T-helper 2 cell (primary cell): ENCODE measurements at places on chromosomes 5 and 9.

DNA sequence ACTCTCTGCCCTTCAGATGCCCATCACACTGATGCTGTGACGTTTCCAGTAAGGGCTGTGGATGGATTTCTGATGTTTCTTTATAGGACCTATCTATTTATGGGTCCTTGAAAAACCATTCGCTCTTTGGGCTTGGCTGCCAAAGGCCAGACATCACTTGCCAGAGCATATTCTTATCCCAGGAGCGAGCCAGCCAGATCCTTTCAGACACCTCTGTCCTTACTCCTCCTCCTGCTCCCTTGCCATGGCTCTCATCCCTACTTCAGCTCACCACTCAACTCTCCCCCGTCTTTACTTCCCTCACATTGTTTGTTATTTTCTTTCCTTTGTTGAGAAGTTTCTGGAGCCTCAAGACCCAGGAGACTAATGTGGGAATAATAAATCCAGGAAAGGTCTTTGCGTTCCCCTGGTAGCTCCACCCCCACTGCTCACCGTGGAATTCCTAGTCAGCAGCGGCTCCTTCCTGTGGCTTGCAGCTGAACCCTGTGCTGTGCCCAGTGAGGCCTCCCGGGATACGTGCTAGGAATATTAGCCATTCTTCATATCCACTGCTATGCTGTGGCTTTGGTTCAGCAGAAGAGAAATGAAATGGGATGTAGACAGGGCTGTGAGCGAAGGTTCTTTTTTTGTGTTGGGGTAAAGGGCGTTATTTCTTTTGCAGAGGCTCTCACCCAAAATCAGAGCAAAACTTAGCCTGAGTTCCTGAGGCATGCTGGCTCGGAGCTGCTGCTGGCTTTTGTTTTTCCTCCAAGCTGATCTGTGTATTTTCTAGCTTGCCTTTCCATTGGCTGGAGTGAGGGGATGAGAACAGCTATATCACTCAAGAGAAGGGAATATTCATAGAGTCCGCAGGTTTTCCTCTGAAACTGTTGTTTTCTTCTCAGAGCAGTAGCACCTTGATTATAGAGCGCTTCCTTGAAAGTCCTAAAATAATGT is 171.1 kb downstream of the SAXO1 start:
- DNase-seq, result no peak

DNA sequence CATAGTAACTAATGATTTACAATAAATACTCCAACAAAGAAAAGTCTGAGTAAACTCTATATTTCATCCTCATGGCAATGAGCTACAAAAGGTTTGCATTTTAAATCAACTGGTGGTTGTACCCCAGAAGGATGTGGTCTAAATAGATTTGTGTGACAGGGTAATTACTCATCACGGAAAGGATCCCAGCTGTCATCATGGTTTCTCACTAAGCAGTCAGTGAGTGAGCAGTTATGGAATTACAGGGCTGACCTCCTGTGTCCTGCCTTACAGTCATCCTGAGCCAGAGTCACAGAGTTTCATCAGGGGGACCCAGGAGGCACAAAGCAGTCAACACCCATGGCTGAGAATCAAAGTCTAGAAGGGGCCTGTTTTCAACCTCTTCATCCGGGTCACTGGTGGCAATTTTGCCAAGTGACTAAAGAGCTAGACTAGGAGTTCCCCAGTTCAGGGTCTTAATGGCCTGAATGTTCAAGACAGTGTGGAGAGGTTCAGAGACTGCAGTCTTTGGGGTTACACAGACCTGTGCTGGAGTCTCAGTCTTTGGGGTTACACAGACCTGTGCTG is 210.7 kb upstream of the SLC24A2 start:
- peak; percentile 30 for DNase-seq

- DNase-seq, result no peak
Observed at GRCh38 chr9:121609822-121610637, 41.4 kb upstream of the DAB2IP start.

DNA sequence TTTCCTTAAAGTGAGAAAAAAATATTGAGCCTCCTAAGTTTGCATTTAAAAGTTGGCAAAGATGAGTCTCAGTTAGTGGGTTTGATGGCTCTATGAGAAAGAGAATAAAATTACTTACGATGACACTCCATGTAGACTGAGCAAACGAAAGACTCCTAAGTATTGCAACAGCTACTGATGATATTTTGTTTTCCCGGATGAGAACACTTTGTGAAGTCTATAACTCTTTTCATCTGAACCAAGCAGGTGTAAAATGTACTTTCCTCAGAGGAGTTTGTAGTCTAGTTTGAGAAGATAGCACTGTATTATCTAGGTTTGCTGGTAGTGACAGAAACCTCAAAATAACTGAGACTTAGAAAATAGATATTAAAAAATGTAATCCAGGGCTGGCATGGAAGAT is 1.7 kb upstream of the ITK start:
- DNase-seq, result no peak

DNA sequence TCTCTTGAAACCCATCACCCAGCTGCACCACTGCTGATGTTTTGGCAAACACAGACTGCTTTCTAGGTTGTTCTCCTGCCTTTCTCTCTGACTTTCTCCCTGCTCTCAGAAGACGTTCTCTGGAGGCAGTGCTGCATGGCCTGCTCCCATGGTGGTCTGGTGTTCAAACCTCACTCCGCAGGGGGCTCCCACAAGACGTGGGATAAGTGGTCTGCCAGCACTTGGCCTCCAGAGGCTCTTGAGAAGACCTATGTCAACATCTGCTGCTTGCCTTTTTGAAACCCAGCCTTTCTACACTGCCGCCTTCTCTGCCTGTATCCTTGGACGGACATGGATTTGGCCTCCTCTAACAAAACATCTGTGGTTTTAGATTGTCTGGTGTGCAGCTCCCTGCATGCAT is 16.6 kb downstream of the USP20 start:
- no peak for DNase-seq

DNA sequence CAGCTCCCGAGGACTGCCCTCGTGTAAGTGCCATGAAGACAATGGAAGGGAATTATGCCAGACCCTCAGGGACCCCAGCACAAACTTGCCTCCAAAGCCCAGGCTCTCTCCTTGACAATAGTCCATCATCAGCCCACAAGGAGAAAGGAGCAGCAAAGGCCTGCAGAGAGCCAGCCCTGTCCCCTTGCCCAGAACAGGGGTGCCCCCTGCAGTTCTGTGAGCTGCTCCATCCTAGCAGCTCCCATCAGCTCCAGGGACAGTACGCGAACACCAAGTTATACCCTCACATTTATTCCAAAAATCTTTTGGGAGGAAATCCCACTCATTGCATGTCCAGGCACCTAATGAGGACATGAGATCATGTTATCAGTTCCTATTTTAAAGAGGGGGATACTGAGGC is 11.1 kb downstream of the BARX1 start:
- DNase-seq, result no peak

DNA sequence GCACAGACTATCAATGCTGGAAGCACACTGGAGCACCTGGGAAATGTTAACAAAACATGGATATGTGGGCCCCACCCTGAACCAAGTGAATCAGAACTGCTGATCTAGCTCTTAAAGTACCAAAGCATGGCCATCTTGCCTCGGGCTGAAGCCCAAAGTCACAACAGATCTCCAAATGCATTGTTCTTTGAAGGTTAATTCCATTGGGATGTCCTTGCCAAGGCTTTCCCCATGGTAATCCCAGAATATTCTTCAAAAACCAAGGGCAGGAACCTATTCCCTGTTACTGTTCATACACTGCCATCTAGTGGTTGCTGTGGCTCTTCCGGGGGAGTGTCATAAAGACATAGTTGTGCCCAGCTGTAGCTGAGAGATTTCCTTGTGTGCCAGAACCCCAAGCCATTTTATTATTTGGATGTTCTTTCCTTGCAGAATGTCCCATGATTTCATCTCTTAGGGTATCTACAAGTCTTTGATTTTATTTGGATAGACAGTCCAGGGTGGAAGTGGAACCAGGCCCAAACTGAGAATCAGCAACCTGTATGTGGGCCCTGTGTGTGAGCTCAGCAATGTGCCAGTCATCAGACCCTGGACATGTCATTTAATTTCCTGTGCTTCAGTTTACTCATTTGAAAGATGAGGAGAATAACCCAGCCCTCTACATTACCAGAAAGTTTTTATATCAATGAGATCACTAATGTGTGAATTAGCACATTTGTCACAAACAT is 290.0 kb downstream of the ACTL7B start:
- DNase-seq, result peak; percentile 41
